ENCODE measurements at places on chromosomes 2 and 18. TPM values are rescaled to one million over a fixed set of nuclear protein-coding genes. Genes with fewer than 3 reads are reported as not detected.

C2orf42 gene
- total RNA-seq, result 8.1 TPM

AKAIN1 gene
- not detected for total RNA-seq

ADAM23 gene
- 9.5 TPM for total RNA-seq

C2orf80 gene
- not detected for total RNA-seq

GPR45 gene
- total RNA-seq, result not detected

KDSR gene
- total RNA-seq, result 31.8 TPM

CDH2 gene
- 46.9 TPM for total RNA-seq

ATP8B1 gene
- 9.8 TPM for total RNA-seq

EVA1A gene
- 18.2 TPM for total RNA-seq

All from A549 treated with RU486 at 1 μM for 4 hours (cell line).